K562 (cell line): ENCODE measurements at places on chromosomes 5 and 9.
A peak's percentile ranks its signal among the peaks of the same experiment; 100 is the strongest.

DNA sequence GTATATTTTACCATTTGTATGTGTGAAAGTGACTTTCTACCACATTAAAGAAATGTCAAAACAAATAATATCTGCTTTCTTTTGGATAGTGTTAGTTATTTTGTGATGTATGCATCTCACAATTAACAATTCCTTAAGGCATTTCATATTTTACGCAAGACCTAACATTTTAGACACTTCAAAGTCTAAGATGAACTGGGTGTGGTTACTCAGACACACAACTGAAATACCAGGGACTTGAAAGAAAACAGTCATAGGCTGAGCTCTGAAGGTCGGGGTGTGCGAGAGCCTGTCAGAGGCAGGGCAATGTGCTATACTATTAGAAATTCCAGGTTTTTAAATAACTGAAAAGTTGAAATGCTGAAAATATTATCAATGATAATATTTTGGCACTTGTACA is 44.5 kb upstream of the ZNF622 start:
- DNase-seq, result no peak

- peak; percentile 66 for DNase-seq
These were observed 22.3 kb downstream of the PSMB7 start for GRCh38 chr9:124392871-124393460.

DNA sequence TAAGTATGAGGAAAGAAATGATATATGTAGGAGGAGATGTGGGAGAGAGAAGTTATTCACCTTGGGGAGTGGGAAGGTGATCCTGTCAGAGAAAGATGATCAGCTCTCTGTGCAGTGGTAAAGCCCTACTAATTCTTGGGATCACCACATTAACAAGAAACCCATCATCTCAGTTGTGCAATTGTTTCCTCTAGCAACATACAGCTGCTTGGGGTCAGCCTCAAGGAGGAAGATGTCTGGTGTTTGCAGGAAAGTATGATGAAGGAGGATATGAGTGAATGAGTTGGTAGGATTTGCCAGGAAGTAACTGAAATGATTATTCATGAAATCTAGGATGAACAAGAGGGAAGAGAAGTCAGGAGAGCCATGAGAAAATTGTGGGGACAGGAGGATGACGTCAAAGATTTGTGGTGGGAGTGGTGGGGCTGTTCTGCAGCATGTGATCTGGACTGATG is 50.1 kb downstream of the TNFSF8 start:
- no peak for DNase-seq

DNA sequence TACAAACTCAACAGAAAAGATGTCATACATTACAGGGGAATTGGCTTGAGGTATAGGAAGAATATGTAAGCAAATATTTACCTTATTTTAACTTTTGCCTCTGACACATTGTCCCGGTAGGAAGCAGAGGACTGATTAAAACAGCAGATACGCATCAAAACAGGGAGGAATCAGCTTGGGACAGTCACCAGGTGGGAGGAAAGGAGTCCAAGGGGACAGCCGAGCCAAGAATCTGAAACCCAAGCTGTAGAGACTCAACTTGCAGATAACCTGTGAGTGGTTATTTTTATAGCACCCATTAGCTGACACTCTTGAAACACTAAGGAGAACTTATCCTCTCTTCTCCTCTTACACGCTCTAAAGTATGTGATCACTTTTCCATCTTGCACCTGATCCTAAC is 22.3 kb downstream of the PDZD2 start:
- DNase-seq, result no peak

- DNase-seq, result no peak
These were observed 117.7 kb upstream of the FER start for GRCh38 chr5:108629779-108630528.

- DNase-seq, result no peak
These were observed 15.1 kb downstream of the HNRNPK start for GRCh38 chr9:83964973-83965349.

- no peak for DNase-seq
These were observed 699.0 kb downstream of the MAT2B start for GRCh38 chr5:164204338-164204946.

- no peak for DNase-seq
These were observed 108.7 kb downstream of the RXRA start for GRCh38 chr9:134434894-134435506.

GRCh38 chr5:81393783-81394718 is at the start of gene ACOT12:
ACOT12 (minus strand) TSS chr5:81394134; CDS start chr5:81394114, 20 bp downstream.
- DNase-seq, result no peak

DNA sequence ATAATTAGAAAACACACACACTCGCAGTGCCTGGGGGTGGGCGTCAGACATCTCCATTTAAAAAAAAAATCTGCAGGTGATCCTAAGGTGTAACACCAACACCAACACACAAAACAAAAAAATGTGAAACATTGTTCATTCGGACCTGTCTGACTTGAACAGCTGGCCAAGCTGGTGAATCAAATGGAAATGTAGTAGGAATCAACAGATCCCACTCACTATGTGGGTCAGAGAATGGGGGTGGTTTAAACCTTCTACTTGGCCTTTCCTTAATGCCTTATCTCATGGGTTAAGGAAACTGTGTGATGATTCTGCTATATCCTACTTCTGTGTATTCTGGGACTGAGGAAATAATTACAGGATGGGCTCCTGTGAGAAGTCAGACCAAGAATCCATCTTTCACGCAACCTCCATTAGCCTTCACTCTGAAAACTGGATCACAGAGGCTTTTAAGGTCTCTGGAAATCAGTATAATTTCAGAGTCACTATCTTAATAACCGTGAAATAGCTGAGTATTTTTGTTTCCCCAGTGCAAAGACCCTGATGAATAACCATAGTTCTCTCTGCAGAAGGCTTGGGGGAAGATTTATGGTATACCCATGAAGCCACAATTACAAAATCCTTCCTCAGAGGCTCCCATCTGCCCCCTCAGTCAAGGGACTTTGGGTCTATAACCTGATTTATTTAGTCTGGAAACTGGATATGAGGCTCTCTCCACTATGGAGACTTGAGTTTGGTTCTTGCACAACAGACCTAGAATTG is 17.2 kb upstream of the MCCC2 start:
- DNase-seq, result no peak
